ENCODE measurements at places on chromosomes 16 and 17.

GRCh38 chr17:10821054-10821453 lies 16.8 kb downstream of the PIRT start:
- no peak for DNase-seq

DNA sequence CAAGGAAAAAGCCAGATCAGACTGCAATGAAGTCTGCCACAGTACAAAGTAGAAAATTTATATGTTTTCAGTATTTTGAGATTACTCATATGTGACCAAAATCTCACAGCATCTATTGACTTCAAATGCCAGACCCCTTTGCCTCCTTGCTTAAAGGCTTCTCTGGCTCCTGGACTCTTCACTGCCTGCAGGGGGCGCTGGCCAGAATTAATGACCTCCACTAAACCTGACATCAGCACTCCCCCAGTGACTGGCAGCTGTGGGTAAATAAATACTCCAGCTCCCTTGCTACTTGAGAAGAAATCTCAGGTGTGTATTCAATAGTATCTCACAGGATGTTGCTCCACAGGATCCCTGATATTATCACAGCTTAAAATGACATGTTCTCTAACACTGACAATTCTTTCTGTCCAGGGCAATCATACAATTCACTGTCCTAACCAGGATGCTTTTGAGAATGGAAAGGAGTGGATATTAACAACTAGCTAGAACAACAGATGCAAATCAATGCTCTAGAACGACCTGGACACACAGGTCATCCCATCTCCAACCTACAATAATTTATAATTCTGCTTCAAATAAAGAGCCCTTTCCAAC lies 4.0 kb downstream of the BECN1 start:
- DNase-seq: peak; percentile 59

DNA sequence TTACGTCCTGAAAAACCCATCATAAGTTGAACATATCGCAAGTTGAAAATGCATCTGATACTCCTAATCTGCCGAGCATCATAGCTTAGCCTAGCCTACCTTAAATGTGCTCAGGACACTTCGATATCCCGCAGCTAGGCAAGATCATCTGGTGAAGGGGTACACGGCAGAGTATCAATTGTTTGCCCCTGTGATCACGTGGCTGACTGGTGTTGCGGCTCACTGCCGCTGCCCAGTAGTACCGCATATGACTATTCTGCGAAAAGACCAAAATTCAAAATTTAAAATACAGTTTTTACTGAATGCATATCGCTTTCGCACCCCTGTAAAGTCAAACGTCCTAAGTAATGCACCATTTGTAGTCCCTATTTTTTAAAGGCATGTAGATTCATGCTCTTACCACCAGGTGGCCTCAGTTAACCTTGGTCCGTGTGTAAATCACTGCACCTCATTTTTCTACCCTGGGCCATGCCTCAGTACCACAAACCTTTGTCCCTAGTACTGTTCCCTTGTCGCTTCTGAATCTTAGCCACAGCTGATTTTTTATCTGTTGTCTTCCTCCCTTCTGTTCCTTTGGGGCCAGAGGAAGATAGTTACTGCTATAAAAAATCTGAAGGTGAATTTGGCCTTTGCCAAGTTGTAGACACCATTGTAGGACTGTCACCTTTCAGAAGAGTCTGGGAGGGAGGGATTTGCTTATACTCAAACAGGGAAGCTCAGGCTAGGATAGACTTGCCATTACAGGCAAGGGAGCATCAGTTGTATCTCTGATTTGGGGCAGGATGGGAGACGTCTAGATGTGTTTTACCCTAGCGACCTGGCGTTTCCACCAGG lies 34.4 kb downstream of the WWP2 start:
- DNase-seq: peak; percentile 44

- DNase-seq: peak; percentile 45
Measured at GRCh38 chr16:29729116-29729521, 16.7 kb downstream of the C16orf54 start.

DNA sequence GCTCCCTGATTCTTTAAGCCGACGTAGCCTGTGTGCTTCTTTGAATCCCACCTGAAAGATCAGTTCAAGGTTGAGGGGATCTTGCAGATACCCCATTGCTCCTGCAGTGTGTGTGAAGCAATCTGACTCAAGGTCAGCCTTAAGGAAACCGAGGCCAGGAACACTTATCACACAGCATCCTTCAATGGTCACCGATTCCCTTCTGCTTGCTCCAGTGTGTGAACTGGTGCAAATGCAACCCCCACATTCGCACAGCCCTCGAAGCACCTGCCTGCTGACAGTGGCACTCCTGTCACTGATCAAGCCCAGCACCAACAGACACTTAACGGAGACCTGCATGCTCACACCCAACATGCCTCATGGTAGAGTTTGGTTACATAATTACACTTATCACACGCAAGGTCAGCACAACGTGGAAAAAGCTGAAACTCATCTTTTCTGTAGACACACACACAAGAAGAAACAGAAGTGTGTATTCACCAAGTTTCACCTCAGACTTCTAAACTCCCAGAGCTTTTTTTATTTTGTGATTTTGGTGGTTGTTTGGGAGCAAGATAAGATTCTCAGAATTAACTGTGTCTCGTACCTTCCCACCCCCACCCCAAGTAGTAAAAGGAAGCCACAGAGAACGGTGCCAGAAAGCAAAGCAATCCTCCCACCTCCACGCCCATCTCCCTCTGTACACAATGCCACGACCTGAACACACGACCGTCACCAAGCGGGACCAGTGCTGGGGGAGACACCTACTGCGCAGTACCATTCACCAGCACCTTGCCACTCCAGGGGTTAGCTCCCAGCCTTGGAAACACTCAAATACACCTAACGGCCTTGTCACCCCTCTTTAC lies 37.2 kb downstream of the LITAFD start:
- no peak for DNase-seq

DNA sequence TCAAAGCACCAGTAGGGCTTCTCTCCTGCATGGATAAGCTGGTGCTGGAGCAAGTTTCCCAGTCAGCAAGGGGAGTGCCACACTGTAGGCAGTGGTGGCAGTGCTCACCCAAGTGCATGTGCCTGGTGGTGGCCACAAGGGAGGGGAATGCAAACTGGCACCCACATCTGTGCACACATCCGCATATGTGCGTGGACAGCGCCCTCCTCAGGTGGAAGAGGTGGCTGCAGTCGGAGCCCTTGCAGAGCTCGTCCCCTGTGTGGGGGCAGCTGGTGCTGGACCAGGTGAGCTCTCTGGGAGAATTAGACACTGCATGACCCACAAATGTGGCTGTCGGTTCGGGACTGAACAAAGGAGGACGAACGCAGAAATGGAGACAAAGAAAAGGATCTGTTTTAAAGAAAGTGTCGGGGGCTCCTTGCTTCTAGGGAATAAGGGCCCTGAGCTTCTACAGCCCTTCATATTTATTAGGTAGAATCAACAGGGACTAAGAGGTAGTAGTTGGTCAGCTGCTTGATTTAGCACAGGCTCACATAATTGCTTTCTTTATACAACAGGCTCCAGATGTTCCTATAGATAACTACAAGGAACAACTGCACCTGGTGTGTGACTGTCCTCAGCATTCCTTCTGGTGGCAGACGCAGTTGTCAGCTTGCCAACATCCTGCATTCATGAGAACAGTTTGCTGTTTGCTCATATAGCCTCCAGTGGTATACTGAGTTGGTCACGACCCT lies 5.3 kb upstream of the ZNF689 start:
- peak; percentile 83 for DNase-seq

GRCh38 chr17:70171159-70171558 lies 1.8 kb downstream of the KCNJ2 start:
- DNase-seq: no peak

- no peak for DNase-seq
Measured at GRCh38 chr17:32285306-32285705, 19.7 kb downstream of the RHBDL3 start.

DNA sequence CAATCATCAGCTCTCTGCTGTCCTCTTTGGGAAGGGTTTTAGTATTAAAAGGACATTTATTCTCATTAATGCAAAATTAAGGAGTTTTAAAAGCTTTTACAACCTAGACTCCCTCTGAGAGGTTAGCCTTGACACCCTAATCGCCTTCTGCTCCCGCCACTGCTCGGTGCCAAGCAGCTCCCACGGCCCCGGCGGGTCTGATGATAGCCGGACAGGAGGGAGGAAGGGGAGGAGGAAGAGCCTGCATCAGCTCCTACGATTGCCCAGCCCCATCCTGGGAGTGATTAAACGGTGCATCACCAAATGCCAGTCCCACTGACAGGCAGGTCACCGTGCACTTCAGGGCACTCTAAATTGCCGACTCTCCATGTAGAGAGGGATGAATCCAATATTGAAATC lies 8.3 kb downstream of the SHPK start:
- DNase-seq: no peak

GRCh38 chr17:73643001-73643851 lies 1.0 kb downstream of the SDK2 start:
- peak; percentile 37 for DNase-seq

DNA sequence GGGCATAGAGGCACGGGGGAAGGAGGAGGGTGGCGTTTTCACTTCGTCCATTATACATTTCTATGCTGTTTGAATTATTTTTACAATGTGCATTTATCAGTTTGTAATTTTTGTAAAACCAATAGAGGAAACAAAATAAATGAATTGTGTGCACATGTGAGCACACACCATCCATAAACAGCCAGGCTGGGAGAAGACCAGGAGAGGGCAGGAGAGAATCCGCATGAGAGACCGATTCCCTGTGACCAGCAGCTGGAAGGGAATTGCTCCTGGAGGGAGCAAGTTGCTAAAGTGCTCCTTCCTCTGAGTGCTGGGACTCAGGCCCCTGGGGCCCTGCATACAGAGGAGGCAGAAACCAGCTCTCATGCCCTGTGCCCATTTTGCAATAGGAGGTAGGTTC lies 126.0 kb downstream of the ABCC12 start:
- DNase-seq: no peak

DNA sequence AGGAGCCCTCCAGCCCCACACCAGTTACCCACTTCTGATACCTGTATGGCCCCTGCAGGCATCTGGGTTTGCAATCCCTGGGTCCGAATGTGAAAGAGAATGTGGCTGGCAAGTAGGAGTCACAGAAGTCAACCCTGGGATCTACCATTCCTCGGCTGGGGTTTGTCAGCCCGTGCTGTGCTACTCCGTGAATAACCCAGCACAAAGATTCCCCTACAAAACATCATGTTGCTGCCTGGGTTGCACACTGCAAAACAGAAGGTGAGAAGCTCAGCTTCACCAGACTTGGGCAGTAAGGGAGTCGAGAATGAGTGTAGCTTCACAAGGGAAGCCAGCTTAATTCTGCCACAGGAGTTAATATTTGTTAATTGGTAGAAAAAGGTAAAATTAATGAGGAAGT lies 137.1 kb downstream of the ZFHX3 start:
- no peak for DNase-seq

GRCh38 chr17:40323391-40324381 lies 14.7 kb downstream of the RARA start:
- no peak for DNase-seq

DNA sequence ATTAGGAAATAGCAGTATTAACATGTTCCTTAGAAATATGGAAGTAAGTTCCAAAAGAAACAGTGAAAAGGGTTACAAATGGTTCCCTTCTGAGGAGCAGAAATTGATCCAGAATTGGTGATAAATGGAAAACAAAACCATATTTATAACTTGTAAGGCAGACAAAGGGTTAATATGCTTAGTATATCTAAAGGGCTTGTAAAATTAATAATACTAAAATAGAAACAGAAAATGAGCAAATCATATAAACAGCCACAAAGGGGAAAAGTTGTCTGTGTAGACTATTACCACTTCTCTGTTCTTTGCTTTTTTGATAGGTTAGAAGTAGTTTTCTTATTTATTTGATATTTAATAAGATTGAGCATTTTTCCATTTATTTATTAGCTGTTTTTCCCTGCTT lies 64.4 kb downstream of the NFATC3 start:
- DNase-seq: no peak

DNA sequence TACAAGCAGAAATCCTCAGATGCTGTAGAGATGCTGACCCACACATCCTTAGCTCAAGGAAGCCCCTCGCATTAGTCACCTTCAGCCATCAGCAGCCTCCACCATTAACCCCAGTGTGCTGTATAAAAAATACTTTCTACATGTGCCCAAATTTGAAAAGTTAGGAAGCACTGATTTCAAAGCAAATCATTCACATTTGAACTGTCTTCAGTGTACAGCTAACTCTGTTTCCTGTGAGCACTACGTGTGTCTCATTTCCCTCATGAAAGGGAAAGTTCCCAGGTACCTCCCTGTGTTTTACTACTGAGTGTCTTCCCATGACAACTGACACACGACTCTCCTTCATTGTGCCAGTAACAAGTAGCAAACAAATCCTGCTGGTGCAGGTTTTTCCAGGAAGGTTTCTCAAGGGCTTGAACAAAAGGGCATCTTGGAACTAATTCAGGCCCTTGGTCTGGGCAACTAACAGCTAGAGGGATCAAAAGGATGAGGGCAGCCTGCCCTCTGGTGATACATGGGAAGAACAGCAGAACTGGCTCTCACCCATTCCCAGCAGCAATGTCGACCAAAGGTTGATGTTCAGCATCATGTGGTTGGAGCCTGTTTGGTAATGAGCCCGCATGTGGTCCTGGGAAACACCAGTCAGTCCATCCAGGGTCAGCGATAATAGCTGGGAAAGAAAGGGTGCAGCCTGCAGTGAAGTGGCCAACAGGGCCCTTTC lies 4.0 kb downstream of the SLC35B1 start:
- peak; percentile 31 for DNase-seq

DNA sequence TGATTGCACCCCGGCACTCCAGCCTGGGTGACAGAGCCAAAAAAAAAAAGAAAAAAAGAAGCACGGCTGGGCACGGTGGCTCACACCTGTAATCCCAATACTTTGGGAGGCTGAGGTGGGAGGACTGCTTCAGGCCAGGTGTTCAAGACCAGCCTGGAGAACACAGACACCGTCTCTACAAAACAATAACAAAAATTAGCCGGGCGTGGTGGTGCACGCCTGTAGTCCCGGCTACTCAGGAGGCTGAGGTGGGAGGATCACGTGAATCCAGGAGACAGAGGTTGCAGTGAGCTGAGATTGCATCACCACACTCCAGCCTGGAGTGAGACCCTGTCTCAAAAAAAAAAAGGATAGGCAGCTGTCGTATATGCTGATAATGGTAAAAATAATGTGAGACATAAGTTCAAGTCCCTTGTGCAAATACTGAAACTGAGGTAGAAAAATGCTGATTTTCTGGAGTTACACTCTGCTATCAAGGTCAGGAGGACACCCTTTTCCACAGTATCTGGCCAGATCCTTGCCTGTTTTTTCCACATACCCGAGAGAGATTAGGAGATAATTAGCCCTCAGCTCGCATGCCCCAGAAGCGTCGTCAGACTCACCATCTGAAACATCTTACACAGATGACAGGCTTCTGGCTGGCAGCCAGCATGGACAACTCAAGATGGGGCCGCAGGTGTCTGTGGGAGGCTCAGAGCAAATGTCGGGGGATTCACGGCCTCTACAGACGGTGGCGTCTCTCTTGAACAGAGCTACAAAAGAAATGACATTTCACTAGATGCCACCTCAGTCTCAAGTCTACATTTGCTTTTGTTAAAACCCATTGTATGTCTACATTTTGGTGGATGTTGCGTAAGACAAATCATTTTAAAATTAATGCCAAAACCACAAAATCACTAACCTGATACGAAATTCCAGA lies 36.8 kb downstream of the WDR45B start:
- no peak for DNase-seq

DNA sequence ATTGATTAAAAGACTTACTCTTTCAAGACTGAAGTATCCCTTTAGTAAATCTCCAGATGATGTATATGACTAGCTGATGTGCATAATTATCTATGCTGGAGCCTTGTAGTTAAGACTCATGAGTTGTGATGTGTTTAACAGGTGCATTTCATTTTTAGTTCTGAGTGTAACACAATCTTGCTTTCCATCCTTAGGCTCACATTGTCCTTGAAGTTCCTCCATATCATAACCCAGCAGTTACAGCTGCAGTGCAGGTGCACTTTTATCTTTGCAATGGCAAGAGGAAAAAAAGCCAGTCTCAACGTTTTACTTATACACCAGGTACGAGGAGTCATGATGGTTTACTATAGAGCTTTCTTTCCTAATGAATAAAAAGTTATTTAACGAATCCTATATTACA lies 52.9 kb downstream of the ESRP2 start:
- DNase-seq: no peak

Data from NCI-H2081 (cell line).